ENCODE measurements at places on chromosomes 1 and 21.

GRCh38 chr1:223538981-223539380 lies 126.5 kb downstream of the CAPN8 start:
- no peak for DNase-seq

DNA sequence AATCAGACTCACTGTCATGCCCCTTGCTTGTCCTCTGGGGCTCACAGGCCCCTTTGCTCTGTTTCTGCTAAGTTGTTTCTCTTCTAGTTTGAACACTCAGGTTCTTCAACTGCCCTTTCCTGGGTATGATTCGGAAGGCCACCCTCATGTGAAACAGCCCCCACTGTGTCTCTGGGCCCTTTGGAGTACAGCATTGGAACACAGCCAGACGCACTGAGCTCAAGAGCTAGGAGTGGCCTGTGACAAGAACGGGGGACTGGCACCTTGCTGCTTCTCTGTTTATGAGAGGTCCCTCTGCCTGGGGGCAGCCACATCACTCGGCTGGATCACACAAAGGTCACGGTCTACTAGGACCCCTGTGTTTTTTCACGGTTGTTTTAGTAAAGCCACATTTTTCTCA lies 114.4 kb upstream of the ZC3H12A start:
- no peak for DNase-seq

- no peak for DNase-seq
Observed at GRCh38 chr1:164515711-164516331, 43.2 kb upstream of the PBX1 start.

GRCh38 chr1:248782416-248783141 lies 27.0 kb upstream of the LYPD8 start:
- DNase-seq, result no peak

- DNase-seq, result no peak
Observed at GRCh38 chr1:106080608-106081325, 975.7 kb upstream of the PRMT6 start.

GRCh38 chr1:110307239-110307974 lies 31.8 kb upstream of the RBM15 start:
- no peak for DNase-seq

- no peak for DNase-seq
Observed at GRCh38 chr1:197725044-197725443, 50.2 kb downstream of the DENND1B start.

DNA sequence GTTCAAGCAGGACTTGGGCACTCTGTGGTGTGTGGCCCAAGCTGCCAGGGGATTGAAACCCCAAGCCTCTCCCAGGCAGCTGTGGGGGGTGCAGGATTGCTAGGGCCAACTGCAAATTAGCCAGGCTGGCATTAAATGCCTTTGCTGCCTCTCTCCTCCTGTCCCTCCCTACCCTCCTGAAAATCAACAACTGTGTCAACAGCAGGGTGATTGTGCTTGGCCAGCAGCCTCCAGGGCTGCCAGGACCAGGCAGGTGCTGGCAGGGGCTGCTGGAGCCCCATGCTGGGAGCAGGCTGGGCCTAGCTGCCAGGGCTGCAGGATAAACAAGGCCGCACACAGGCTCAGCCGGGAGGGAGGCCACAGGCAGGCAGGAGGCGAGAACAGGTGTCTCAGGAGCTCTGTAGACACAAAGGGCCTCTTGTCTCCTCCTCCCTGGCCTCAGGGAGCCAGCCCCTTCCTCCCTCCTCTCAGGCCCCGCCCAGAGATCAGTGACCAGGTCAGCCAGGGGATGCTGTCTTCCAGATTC lies 11.4 kb downstream of the SOX13 start:
- DNase-seq, result no peak

- no peak for DNase-seq
Observed at GRCh38 chr1:99662539-99663080, 16.7 kb downstream of the PALMD start.

DNA sequence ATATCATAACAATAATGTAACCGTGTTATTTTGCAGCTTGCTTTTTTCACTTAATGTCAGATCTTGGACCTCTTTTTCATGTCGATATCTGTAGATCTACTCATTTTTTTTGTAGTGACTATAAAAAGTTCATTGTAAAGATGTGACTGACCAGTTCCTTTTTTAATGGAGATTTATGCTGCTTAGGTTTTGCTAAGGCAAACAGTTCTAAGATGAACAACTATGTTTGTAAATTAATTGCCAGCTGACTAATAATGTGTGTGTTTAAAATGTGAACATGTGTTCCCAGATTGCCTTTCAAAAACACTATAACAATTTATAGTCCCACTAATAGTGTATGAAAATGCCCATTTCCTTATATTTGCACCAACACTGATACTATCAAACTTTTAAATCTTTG lies 18.1 kb upstream of the EPS8L3 start:
- no peak for DNase-seq

GRCh38 chr1:27116697-27117096 lies 38.2 kb downstream of the SLC9A1 start:
- no peak for DNase-seq

- no peak for DNase-seq
Observed at GRCh38 chr1:214002060-214002459, 14.3 kb downstream of the PROX1 start.

DNA sequence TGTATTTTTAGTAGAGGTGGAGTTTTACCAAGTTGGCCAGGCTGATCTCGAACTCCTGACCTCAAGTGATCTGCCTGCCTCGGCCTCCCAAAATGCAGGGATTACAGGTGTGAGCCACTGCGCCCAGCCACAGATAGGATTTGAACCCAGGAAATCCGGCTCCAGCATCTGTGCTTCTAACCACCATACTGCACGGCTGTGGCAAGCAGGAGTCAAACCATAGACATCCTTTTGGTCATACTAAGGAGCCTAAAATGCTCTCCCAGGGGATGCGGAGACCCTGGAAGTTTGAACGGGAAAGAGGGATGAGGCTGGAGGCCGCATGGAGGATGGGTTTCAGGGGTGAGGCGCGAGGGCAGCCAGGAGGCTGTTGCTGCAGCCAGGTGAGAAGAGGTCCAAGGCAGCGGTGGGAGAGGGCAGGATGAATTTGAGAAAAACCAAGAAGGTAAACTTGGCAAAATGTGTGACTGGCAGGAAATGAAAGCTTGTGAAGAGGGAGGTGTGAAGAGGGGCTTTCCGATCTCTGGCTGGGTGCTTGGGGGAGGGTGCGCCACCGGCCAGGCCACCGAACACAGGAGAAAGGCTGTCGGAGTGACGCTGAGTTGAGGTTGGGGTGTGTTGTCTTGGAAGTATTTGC lies 24.0 kb upstream of the CDK18 start:
- DNase-seq, result no peak

- DNase-seq, result no peak
Observed at GRCh38 chr1:227546059-227546458, 17.3 kb upstream of the ZNF678 start.

- no peak for DNase-seq
Observed at GRCh38 chr1:223803211-223803610, 42.5 kb downstream of the TP53BP2 start.

GRCh38 chr1:97911266-97912215 lies 9.3 kb downstream of the DPYD start:
- no peak for DNase-seq

DNA sequence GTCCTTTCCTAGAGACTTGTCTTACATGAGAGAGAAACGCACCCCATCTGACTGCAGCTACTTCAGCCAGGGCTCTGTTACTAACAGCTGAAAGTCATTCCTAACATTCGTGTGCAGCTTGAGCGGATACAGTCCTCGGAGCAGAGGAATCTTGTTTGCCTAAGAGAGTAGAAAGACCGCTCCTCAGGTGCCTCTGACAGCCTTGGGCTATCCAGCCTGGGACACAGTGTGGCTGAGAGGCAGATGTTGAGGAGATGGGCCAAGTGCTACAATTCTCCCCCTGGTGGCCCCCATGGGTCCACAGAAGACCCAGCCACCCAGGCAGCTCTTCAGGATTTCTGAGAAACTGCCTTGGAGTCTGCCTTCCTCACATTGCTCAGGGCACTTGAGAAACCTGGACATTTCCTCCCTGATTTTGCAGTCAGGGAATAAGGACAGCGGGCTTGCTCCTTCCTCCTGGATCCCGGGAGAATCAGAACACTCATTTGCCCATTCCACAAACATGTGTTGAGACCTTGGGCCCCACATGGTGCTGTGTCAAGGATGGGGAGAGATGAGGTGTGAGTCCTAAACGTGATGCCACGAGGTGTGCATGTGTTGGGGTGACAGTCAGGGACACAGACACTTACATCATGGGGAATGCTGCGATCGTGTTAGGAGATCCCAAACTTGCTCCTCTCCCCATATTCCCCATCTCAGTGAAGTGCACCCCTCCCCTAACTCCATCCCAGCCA lies 13.1 kb downstream of the TRIM62 start:
- DNase-seq, result no peak

DNA sequence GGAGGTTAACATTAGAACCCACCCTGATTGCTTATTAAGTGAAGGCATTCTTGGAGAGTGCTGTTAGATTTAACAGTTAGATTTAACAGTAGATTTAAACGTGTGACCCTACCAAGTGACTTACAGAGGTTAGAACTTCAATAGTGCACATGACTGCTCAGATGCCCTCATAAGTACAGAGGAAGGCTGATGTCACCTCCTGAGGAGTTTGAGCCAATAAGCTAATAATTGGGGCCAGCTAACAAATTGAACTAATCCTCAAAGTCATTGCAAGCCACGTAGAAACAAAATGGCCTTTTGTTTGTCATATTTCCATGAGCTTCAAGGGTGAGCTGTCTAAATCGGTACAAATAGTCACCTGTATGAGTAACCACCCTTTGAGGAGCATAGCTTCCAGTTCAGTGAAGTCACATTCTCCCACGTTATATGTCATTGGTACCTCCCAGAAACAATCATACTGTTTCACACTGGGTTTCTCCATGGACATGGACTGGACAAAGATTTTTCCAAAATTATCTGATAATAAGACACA lies 11.7 kb downstream of the AVPR1B start:
- DNase-seq, result no peak

DNA sequence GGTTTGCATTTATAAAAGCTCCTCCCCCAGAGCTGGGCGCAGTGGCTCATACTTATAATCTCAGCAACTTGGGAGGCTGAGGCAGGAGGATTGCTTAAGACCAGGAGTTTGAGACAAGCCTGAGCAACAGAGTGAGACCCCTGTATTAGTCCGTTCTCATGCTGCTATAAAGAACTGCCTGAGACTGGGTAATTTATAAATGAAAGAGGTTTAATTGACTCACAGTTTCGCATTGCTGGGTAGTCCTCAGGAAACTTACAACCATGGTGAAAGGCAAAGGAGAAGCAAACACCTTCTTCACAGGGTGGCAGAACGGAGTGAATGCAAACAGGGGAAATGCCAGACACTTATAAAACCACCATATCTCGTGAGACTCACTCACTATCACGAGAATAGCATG lies 52.5 kb downstream of the ZNF684 start:
- DNase-seq, result no peak

GRCh38 chr1:116874733-116875249 lies 34.9 kb upstream of the PTGFRN start:
- DNase-seq, result no peak

- no peak for DNase-seq
Observed at GRCh38 chr1:107413546-107413945, 272.7 kb downstream of the NTNG1 start.

DNA sequence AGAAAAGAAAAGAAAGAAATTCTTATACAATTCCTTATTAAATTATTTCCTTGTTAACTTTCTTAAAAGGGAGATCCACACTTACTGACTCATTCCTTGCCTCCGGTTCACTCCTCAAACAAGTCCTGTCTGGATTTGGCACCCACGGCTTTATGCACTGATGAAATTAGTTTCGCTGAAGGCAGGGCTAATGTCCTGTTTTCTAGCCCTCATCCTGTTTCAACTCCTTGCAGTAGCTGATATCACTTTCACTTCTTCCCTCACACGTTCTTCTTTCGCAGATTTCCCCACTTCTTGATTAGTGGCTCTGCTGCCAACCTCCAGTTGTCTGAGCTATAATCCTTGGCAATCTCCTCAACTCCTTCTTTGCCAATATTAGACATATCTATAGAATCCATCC lies 215.2 kb downstream of the URB2 start:
- DNase-seq, result no peak

DNA sequence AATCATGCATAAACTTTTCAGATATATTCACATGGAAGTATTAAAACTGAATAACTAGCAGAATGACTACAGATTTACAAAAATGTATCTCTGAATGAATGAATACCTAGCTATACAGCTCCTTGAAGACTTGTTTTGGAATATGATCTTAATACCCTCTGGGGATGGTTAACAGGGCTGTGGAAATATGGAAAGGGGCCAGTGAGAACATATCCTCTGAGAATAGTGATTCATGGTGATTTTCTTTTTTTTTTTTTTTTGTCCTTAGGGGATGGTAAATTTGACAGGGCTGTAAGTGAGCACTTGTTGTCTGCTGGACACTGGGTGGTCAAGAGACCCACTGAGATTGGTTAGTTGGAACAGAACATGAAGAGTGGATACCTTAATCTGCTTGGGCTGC lies 80.7 kb upstream of the HP1BP3 start:
- DNase-seq, result no peak

DNA sequence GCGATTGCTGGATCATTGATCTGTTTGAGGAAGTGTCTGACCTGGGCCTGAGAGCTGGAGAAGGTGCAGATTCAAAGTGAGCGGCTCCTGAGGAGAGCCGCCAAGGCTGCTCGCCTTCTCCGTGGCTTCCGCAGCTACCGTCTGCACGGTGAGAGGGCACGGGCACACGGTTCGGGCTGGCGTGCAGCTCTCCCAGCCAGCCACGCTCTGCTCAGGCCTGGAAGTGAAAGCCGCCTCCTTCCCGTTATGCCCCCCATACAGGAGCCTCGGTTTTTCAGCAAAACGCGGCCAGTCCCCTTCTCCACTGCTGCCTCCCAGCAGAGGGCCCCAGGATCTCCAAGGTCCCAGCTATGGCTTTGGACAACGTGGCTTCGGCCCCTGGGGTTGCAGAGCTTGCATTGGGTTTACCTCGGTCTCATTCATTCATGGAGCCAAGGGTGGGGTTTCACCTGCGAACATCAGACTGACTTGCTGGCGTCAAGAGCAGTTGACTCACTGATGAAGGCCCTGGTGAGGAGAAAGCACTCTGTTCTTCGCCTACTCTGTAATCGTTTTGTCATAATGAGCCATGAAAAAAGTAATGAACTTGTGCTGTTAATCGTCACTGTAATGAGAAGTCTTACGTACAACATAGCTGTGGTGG lies 24.4 kb upstream of the PDXK start:
- no peak for DNase-seq

DNA sequence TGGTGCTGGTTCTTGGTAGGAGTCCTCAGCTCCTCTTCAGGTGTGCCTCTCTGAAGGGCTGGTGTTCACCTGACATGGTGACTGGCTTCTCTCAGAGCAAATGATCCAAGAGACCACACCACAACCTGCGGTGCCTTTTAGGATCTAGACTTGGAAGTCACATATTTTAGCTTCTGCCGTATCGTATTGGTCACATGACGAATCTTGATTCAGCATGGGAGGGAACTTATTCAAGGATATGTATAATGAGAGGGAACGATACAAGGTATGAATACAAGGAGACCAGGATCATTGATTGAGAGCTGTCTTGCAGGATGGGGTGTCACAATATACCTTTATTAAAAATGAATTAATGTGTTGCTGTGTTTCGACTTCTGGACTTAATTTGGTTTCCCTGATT lies 58.0 kb downstream of the RAP1A start:
- no peak for DNase-seq

All from RWPE2 (cell line).